ENCODE measurements at places on chromosomes 4 and X.

DNA sequence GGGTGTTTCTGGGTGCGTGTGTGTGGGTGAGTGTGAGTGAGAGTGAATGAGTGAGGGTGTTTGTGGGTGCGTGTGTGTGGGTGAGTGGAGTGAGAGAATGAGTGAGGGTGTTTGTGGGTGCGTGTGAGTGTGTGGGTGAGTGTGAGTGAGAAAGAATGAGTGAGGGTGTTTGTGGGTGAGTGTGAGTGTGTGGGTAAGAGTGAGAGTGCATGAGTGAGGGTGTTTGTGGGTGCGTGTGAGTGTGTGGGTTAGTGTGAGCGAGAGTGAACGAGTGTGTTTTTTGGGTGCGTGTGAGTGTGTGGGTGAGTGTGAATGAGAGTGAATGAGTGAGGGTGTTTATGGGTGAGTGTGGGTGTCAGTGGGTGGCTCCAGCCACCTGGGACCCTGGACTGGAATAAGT, 1676.1 kb upstream of the TENM3 start:
- DNase-seq: no peak

DNA sequence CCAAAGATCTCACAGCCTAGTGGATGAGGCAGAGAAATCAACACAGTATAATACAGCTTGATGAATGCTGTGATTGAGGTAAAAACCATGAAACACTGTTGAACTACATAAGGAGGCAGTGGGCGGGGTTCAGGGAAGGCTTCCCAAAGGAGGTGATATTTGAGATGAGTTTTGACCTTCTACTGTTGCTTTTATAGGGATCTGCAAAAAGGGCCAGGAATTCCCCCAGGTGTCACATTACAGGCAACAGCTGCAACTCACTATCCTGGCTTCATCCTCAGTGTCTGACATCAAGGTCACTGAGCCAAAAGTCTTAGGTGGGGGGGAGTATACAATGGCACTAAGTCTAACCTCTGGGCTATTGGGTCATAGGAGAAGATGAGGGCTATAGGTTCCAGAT, 185.7 kb upstream of the NRK start:
- DNase-seq: peak; percentile 36

- DNase-seq: peak; percentile 32
Measured at GRCh38 chr4:108370291-108371141, 201.8 kb upstream of the LEF1 start.

DNA sequence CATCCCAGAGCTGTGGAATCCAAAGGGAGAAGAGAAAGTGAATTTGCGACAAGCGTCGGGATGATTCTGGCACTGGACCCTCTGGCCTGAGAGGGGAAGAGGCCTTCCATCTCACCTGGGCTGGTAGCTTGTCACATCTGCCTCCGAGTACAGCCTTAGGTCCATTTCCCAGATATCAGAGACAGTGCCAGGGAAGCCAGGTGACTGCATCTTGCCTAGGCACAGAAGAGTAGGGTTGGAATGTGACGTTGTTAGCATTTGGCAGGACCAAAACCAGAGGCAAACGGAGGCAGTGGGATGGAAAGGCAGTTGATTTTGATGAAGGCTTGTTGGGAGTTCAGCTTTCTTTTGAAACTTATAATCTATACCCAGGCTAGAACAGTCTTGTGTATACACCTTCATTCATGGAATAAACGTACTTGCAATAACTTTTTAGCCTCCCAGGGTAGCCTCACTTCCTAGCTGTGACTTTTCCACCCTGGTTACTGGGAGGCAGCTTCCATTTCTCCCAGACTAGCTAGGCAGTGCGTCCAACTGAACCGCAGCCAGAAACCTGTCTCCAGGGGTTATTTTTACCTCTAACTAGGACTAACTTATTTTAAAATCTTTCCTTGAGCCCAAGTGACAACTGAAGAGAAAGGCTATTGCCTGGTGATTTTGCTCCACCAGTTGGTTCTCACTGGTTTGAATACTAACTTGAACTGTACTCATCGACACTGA, 5.9 kb downstream of the SOD3 start:
- no peak for DNase-seq

DNA sequence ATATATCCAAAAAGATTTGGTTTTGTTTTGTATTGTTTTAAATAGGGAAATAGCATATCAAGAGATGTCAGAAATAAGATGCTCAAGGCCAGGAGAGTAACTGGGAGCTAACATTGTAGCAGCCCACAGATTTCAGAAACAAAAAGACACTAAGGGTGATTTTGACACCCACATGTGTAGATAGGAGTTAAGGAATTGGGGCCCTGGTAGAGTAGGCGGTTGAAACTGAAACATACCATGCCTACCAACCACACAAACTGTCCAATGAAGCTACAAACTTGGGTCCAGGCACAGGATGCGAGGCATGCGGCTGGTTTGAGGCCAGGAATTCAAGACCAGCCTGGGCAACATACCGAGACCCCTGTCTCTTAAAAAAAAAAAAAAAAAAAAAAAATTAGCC, 6.3 kb upstream of the HSPA4L start:
- DNase-seq: no peak

GRCh38 chrX:19624739-19625138, 109.4 kb upstream of the MAP3K15 start:
- no peak for DNase-seq

- DNase-seq: no peak
Measured at GRCh38 chrX:115952417-115953092, 218.0 kb upstream of the AGTR2 start.

GRCh38 chr4:92101737-92102172, 202.0 kb upstream of the GRID2 start:
- DNase-seq: no peak

GRCh38 chrX:4622486-4623167, 909.2 kb upstream of the PRKX start:
- no peak for DNase-seq

- no peak for DNase-seq
Measured at GRCh38 chrX:2502668-2503519, 2.1 kb upstream of the DHRSX start.

DNA sequence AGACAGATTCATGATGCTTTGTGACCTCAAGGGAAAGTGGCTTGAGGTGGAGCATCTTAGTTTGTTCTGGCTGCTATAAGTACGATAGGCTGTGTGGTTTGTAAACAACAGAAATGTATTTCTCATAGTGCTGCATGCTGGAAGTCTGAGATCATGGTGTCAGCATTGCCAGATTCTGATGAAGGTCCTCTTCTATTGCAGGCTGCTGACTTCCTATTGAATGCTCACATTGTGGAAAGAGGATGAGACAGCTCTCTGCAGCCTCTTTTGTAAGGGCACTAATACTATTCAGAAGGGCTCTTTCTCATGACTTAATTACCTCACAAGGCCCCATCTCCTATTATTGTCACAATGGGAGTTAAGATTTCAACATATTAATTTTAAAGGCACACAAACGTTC, 1674.0 kb upstream of the PCDH7 start:
- DNase-seq: no peak

DNA sequence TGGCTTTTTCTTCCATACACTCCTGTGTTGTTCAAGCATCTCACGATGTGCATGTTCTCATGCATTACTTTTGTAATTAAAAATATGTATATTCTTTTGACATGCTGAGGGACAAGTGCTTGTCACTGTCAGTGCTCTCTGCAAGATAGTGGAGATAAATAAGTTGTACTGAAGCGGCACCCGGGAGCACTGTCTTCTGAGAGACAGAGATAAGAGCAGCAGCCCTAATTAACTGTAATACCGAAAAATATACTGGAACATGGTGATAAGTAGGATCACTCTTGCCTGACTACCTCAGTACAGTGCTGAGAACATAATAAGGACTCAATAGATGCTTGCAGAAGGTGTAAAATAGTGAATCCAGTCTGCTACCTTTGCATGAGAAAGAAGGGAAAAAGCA, 9.4 kb upstream of the GPR173 start:
- DNase-seq: no peak

- no peak for DNase-seq
Measured at GRCh38 chrX:7068939-7069367, 78.6 kb upstream of the STS start.

DNA sequence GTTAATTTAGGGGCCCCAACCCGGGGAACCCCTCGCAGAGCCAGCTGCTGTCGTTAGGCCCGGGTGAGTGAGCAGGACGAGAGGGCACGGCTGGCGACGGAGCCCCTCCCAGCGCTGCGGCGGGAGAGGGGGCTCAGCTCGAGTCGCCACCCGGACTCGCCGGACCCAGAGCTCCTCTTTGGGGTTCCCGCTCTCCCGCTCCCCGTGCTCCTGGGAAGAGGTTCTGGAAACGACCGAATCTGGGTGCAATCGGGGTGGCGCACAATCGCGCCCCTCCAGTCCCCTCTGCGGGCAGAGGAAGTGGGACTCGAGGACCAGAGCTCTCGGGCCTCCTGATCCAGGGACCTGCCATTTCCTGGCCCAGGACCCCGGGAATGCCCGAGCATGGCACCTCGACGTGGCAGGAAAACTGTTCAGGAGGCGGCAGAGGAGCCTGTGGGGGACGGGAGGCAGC, 37.3 kb upstream of the ARAF start:
- no peak for DNase-seq

- no peak for DNase-seq
Measured at GRCh38 chrX:21990832-21991231, 41.3 kb upstream of the PHEX start.

DNA sequence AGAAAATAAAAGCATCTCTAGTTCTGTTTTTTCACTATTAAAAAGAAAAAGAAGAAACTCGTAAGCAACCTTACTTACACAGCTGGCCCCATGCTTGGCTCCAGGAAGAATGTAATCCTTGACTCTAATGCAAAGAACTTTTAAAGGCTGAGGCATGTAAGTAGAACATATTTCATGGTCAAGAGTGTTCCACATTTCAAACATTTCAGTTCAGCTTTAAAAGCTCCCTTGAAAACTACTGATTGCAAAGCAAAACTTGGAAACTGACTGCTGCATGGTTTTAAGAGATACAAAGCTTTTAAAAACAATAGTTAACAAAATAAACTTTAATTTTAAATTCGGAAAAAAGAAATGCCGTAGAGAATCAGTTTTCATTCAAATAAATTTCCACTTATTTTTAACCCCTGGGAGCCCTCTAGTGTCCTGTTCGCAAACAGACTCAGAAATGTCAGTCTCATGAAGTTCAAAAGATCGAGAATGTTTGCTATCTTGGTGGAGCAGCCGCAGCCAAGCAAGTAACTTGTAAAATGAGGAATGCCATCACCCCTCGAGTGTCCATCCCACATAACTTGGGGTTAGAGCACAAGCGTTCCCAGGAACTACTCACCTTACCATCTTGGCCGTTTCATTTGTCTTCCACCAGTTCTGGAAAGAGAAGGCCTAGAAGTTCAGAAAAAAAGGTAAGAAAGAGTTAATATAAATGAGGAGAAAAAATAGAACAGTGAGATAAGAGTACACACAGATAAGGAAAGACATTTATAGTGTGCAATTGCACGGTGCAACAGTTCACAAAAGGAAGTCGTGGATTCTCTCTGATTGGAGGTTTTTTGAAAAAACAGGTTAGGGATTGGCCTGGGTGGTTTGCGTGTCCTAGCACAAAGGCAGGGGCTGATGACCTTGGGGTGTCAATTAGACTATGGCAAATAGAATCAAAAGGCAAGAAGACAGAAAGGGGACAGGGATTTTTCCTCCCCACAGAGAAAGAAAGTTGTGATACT, at the start of gene GASK1B:
Gene GASK1B, minus strand, starts transcription at position 765 of the 998 bp plus-strand sequence. CDS start 1,650 bp downstream, outside the sequence.
- no peak for DNase-seq

- DNase-seq: no peak
Measured at GRCh38 chr4:111028795-111029194, 405.9 kb upstream of the PITX2 start.

DNA sequence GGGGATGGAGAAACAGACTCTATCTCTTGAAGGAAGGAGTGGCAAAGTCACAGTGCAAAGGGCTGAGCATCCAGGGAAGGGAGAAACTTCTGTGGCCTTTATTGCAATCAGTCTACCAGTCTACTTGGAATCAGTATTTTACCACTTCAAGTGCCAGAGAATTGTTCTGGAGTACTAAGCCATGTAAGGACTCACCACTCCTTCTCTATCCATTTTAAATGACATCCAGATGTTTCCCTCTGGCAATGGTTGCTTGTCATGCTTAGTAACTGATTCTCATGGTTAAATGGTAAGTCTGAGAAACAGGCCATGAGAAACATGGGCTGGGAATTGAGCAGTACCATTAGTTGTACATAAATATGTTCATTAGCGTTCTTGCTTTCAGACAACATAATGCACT, 21.1 kb upstream of the SMIM10 start:
- DNase-seq: no peak

GRCh38 chr4:186669159-186669731, 54.4 kb downstream of the FAT1 start:
- peak; percentile 78 for DNase-seq

DNA sequence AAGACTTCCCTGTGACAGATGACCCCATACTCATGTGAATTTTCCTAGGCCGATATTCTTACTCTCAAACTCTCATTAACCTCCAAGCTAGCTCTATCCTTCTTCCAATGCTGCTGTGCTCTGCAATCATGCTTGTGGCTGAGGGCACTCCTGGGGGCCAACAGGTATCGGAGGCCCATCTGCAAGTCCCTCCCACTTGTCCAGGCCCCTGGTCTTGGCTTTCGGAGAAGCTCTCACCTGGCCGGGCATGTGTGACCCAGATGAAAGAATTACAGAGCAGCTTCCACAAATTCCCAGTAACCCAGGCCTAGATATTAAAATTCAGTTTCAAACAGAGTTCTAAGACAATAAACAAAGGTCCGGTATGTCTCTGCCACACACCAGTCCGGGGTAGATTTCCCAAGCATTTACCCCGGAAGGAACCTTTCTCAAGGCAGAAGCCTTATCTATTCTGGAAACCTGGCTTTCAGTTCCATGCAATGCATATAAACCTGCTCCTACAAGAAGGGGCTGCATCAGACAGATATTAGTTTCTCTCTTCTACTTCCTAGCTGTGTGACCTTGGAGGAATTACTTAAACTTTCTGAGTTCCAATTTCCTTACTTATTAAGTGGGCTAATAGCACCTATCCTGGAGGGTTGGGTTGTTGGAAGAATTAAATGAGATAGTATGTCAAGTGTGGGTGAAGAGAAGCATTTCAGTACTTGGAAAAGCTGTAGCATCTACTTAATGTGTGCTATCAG, 270.8 kb downstream of the PTTG2 start:
- DNase-seq: no peak

- no peak for DNase-seq
Measured at GRCh38 chr4:140904904-140905303, 148.7 kb upstream of the TBC1D9 start.

GRCh38 chr4:26081795-26082498, 167.9 kb downstream of the SMIM20 start:
- no peak for DNase-seq

GRCh38 chr4:93199492-93199891, 629.1 kb upstream of the ATOH1 start:
- peak; percentile 37 for DNase-seq
